Activated CD4-positive, alpha-beta T cell treated with anti-CD3 and anti-CD28 coated beads, Interleukin-2, amount 50 U/mL, for 48 hours (primary cell): ENCODE measurements at places on chromosomes 16 and 17.

- DNase-seq = no peak
These were observed 32.2 kb downstream of the TEX2 start for GRCh38 chr17:64230791-64231408.

GRCh38 chr16:23310217-23310616 lies 8.1 kb downstream of the SCNN1B start:
- no peak for DNase-seq

DNA sequence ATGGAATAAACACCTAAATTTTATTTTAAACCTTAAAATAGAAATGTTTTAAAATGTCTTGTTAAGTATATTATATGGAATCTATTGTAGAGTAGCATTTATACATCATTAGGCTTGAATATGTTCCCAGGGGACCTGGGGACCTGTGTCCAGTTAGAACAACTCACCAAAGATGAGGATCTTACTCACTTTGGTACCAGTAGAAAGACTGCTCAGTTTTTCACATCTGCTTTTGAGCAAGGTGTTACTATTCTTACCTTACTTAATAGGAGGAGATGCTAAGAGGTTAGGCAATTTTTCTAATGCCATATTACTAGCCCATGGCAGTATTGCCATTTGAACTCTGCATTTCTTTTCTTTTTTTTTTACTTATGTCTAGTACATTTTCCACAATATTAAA lies 14.7 kb downstream of the STXBP4 start:
- no peak for DNase-seq

DNA sequence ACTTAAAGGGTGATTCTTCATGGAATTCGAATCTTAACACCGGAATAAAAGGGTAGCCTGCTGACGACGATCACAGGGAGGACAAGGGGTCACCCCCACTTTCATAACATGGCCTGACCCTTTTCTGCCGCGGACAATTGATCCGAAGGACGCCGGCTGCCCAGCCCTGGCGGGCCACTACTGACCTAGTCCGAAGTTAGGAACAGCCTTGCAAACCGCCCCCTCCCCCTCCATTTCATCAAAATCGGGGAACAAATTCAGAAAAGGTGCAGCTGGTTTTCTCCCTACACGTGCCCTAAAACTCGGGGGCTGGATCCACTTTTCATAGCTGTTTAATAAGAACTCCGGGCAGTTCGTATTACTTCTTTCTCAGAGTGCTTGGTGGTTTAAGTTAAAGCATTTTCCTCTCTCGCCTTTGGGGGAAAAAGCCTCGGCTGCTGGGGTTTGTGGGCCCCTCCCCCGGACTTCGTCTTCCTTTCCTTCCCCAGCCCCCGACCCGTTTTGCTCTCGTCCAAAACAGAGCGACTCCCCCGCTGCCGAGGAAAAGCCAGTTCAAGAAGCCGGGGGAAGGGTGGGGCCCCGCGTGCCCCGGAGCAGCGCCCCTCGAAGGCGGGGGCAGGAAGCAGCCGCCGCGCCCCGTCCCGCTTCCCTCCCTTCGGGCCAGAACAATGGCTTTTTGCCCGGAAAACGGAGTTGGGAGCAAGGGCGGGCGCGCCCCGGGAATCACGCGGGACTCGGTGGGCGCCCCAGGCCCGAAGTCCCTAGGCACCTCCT lies 641 bp upstream of the CBX2 start:
- DNase-seq = no peak

DNA sequence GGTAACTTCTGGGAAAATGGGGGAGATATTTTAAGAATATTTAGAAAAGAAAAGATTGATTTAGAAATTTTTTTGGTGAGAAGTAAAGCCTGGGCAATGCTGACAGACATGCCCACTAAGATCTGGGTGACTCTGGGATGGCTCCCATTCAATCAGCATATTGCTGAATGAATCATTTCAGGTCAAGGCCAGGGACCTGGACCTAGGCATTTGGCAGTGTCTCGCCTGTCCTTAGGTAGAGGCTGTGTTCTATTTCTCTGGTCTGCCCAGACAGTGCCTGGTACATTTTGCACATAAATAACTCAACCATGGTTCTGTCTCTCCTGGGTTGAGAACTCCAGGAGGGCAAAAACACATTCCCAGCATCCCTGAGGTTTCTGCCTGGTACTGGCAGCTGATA lies 39.9 kb downstream of the SMPD3 start:
- DNase-seq = no peak

DNA sequence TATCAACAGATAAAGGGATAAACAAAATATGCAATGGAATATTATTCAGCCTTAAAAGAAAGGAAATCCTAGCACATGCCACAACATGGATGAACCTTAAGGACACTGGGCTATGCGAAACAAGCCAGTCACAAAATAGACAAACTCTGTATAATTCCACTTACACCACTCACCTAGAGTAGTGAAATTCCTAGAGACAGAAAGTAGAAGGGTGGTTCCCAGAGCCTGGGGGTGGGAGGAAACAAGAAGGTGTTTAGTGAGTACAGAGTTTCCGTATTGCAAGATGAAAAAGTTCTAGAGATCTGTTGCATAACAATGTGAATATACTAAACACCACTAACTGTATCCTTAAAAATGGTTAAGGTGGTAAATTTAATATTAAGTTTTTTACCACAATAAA lies 10.0 kb downstream of the SPOP start:
- no peak for DNase-seq

GRCh38 chr17:82411396-82412053 lies 6.6 kb upstream of the HEXD start:
- no peak for DNase-seq
